ENCODE measurements at places on chromosomes 2 and 18. TPM values are rescaled to one million over a fixed set of nuclear protein-coding genes. Genes with fewer than 3 reads are reported as not detected.

Gene NEB
- total RNA-seq = 0.92 TPM

Gene C2orf74
- 2.8 TPM for total RNA-seq

Gene TMEM247
- total RNA-seq = not detected

Gene MGAT4A
- total RNA-seq = 65.4 TPM

GRCh38 chr18:24369426-24369825, 28.2 kb downstream of the OSBPL1A start:
- no peak for DNase-seq

GRCh38 chr2:55123851-55124269, 73.6 kb upstream of the RTN4 start:
- DNase-seq = no peak

DNA sequence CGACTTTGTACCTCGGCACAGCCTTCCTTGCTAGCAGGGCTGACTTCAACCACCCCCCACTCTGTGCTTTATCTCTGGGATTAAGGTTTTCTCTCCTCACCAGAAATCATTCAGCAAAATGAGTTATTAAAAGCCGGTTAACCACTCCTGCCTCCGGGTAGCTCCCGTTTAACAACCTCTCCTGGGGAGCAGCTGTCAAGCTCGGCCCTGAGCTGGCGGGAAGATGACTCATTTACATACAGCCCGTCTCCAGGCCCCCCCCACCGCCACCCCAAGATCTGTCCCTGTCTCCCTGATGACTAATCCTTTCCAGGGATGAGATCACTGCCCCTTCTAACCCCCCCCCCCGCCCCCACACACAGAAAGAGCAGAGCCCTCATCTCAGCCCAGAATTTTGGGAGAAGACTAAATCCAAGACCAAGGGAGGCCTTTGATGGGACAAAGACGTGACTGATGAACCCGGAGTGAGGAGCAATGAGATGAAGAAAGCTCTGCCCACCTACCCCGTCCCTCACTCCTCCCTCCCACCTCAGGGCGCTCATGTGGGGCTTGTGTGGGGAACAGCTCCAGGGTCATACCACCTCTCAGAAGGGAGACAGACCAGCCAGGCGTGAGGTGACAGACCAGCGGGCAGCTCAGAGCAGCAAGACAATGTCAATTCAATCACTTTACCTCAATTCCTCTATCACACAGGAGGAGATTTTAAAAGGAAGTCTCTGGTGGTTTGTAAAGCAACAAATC, 131.4 kb downstream of the MSH2 start:
- DNase-seq = peak; percentile 29

Gene ZNF385B
- total RNA-seq = not detected

DNA sequence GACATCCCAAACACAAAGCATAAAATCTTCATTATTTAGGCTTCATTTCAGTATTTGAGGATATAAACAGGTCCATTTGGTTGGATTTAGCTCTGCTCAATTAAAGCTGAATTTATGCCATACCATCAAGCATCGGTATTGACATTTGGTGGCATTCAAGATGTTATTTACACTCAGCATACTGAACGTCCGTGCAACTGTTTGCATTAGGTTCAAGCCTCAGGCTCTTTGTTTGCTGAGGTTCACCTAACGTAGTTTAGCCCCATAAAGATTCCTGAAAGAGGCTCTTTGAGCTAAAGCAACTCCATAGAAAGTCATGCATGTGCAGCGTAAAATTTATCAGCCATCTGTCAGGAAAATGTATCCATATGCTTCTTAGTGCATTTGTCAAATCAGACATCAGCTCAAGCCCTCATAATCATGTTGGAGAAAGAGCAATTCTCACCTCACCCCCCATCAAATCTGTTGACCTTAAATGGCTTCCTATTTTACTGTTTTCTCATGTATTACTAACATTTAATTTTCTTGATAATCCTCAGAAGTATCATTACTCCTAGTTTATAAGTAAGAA, 366.9 kb downstream of the EPHA4 start:
- no peak for DNase-seq

GRCh38 chr2:191020742-191021381, 6.9 kb upstream of the STAT1 start:
- DNase-seq = no peak

DNA sequence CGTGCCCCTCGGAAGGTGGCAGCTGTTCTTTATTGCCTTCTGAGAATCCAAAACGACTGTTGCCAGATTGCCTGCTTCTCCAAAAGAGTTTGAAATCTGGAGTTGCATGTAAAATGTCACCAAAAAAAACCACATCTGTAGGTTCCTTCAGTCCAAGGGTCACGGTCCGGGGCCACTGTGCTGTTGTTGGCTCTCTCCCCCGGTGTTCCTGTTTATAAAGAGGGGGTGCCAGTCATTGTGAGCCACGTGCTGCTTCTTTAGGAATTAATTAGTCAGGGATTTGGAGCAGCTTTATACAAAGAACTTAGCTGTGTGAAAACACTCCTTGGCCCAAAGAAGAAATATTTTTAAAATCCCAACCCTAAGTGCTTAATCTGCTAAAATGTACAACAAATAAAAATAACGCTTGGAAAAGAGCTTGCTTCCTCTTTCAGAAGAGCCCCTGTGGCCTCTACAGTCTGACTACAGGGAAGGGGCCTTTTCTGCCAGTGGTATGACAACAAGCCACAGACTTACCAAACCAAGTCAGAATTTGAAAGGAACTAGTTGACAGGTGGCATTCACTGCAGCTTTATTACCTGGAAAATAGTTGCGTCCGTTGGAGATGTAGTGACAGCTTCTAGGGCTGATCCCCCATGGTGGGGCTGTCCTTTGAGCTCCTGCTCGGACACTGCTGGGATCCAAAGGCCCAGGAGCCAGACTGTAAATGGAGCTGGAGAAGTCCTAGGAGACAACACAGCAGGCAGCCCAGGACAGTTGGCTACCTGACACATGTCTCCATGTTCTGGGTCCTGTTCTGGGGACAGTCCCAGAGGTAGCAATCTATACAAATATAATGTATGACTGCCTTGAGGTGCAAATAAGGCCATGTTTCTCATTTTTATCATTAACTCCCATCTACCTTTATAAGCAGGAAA, 84.5 kb upstream of the SLC1A4 start:
- DNase-seq = no peak

- DNase-seq = no peak
Measured at GRCh38 chr2:241953324-241953928, 83.9 kb downstream of the RTP5 start.

Data from pulmonary artery endothelial cell (primary cell).